NCI-H1105 (cell line): ENCODE measurements at places on chromosomes 4 and X.

- DNase-seq, result no peak
These were observed 191.2 kb downstream of the BANK1 start for GRCh38 chr4:101981756-101982155.

- DNase-seq, result peak; percentile 66
These were observed 233.3 kb downstream of the NDST4 start for GRCh38 chr4:114879916-114880669.

- no peak for DNase-seq
These were observed 76.5 kb downstream of the PSAPL1 start for GRCh38 chr4:7358100-7358735.

- DNase-seq, result peak; percentile 6
These were observed 119.2 kb upstream of the LEF1 start for GRCh38 chr4:108287834-108288413.

DNA sequence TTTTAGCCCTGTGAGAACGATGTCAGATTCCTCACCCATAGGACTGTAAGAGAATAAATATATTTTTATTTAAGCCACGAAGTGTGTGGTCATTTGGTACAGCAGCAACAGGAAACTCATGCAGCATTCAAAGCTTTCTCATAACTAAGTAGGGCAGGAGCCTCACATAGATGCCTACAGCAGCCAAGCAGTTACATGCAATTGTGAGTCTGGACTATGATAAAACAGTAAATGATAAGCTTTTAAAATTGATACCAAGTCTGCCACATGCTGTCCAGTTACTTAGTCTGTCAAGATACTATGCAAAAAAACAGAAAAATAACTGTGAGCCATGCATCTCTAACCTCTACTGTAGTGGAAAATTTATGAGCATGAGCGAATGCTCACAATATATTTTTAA lies 359.6 kb downstream of the HS3ST1 start:
- no peak for DNase-seq

- no peak for DNase-seq
These were observed 5.7 kb downstream of the TRPC5OS start for GRCh38 chrX:111881715-111882114.

- no peak for DNase-seq
These were observed 157.6 kb downstream of the RASL11B start for GRCh38 chr4:53019485-53020382.

GRCh38 chrX:38807873-38808272 lies 6.6 kb downstream of the MID1IP1 start:
- no peak for DNase-seq

GRCh38 chrX:23879380-23880090 lies 28.2 kb downstream of the APOO start:
- DNase-seq, result no peak

DNA sequence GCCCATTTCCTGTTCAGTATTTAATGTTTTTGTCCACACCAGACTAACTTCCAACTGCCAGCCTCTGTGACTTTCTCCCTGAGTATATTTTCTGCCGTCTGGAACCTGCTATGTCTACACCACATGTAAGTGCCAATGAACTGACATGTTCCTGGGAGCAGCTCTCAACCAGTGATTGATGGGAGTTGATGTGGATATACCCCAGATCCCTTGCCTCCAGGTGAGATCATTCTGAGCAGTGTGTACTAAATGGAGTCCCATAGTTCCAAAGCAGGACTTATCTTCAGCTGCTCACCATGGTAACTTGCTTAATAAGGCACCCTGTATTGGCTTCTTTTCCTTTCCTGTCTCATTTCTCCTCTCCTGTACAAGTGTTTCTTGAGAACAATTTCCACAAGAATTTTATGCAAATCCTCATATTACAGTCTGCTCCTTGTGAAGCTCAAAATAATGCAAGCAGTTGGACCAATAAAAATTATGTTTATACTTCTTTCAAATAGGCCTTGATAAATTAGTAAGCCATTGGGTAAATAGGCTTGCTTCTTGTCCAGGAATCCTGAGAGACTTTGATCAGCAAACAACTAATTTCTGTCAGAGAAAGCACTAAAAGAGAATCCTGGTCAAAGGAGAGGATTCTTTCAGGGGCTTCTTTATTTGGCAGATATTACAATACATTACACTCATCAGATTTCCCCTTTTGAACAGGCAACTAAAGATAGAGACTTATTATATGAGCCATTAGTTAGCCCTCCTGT lies 911.7 kb upstream of the NDST4 start:
- no peak for DNase-seq

DNA sequence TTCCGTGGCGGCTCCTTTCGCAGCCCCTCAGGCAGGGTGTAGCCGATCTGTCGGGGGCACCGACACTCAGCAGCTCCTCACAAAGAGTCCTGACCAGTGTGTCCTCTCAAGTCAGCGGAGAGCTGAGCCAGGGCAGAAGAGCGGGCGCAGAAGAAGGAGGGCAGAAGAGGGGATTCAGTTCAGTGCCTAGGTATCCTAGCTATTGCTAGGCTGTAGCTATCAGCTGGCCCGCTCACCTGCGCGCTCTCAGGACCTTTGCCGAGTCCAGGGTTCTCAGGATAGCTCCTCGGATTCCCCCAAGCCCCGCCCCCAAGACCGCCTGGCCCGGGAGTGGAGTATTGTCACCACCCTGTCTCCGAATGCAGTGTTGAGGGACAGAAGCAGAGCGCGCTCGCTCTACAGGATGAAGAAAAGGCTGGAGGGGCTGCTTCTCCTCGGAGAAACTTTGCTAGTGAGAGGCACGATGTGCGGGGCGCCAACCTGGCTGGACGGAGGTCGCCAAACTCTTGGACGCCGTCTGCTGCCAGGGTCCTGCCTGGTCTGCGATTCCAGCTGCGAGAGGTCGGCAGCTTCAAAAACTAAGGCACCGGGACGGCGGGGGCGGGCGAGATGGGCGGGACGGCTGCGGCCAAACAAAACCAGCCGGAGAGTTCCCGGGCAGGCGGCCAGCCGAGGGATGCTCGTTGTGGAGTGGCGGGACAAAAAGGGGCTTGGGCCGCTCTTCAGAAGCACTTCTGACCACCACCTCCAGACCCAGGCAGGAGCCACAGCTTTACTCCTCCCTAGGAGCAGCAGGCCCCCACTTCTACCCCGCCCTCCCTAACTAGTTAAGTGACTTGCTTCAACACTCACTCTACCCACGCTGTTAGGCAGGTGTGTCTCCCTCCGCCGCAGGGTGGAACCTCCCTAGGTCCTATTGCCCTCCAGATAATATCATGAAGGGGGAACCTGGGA lies at the start of gene XKRX:
XKRX (minus strand) TSS at position 258 of the 954 bp plus-strand sequence. CDS start 613 bp downstream, outside the sequence.
- peak; percentile 67 for DNase-seq

GRCh38 chr4:160563552-160564282 lies 1460.8 kb downstream of the RAPGEF2 start:
- DNase-seq, result no peak

DNA sequence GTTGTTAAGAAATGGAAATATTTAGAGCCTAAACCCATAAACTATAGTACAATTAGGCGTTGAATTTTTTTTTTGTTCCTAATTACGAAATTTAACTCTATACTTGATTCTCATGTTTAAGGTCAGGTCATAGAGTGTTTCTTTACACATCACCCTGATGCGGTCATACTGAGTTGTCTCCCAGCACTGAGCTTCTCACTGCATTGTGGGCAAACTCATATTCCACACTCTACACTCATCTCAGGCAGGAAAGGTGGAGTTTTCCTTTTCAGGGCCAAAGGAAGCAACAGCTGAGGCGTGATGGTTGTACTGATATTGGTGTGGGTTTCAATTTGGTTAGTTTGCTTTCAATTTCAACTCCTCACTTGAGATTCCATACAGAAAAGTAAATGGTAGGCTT lies 75.4 kb downstream of the FAT4 start:
- no peak for DNase-seq

GRCh38 chrX:24184018-24184417 lies 34.5 kb downstream of the ZFX start:
- DNase-seq, result no peak

GRCh38 chrX:150162141-150162540 lies 201.0 kb upstream of the MAMLD1 start:
- DNase-seq, result no peak

- no peak for DNase-seq
These were observed 169.2 kb downstream of the AFAP1 start for GRCh38 chr4:7770224-7771050.

GRCh38 chr4:179927473-179927872 lies 2315.7 kb upstream of the TENM3 start:
- no peak for DNase-seq

DNA sequence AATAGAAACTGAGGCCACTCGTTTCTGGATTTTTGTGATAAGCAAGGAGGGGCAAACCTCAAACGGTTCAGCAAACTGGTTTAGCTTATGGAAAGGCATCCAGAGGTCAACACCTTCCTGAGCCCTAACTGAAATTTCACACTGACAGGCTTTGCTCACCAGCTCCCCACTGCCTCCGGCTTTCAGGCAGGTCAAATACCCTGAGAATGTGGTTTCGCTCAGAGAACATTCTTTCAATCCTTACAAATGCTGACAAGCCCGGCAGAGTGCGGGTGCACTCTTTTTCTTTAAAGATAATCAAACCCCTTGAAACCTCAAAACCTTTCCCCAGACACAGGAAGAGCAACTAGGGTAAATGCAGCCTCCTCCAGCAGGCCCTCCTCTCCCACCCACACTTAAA lies 41.5 kb downstream of the CD40LG start:
- no peak for DNase-seq

DNA sequence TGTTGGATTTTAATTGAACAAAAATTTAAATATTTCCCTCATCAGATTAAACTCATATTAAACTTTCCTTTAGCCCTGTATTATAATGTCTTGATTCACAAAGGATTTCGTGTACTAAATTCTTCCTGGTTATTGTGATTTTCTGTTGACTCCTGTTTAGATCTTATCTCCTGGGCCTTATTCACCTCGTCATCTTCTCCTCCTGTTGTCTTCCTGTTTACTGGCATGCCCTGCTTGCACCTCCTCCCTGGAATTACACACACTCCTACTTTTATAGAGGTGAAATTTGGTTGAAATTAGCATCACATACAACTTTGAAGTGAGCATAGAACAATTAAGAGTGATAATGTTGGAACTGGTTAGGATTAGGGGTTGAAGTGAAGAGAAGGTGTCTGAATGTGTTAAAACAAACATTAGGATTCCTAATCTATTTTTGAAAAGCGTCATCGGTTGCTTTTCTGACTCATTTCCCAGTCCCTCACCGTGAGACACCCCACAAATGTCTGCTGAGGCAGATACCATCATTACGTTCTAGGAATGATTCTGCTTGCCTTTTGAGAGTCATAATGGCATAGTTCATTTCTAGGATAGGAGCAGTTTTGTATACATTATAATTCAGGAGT lies 32.5 kb downstream of the TLL1 start:
- no peak for DNase-seq

DNA sequence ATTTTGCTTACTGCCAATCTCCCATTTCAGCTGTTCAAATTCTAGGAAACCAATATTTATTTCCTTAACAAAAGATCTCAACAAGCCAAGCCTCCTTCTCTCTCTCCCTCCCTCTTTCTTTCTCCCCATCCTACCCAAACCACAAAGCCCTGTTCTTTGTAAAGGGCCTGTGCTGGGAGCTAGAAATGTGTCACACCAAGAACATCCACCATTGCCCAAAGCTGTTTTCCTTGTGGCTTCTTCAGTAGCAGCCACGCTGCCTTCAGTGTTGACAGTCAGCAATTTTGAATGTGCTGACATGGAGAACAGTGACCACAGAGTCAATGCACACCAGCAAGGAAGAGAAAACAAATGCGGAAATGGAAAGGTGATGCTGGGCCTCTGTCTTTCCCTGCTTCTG lies 203.0 kb downstream of the MAML3 start:
- DNase-seq, result no peak

GRCh38 chr4:189098932-189099696 lies 841.6 kb upstream of the FRG1 start:
- DNase-seq, result peak; percentile 35

DNA sequence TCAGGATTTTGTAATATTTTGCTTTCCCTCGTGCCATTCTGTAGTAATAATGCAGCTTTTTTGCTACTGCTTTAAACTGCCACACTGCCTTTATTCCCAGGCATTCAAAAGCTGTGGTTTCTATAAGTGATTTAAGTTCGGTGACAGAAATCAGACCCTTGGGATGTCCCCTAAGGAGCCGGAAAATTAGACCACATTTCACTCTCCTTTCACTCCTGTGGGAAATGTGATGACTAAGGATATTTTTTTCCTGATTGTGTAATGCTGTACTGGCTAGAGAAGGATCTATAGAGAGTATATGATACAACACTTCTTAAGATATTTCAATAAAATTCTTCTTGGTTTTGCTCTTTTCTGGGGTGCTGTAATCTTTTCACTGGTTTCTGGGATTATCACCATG lies 24.4 kb downstream of the UGT2A3 start:
- DNase-seq, result no peak

- no peak for DNase-seq
These were observed 63.4 kb downstream of the RASL11B start for GRCh38 chr4:52925531-52925968.

DNA sequence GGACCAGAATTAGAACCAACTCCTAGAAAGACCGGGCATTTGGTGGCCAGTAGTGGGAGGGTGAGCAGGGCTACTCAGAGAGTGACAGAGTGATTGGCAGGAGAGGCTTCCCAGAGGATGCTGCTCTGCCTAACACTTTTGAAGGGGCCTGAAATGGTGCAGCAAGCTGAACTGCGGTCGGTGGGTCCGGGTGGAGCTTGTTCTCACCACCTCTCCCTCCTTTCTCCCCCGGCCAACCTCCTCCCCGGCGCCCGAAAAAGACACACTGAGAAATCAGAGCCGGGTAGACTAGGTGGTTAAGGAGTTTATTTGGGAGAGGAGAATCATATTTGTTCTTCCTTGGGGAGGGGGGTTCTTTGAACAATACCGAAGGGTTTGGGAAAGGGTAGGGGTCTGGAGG lies 1.4 kb upstream of the PRICKLE3 start:
- DNase-seq, result no peak

DNA sequence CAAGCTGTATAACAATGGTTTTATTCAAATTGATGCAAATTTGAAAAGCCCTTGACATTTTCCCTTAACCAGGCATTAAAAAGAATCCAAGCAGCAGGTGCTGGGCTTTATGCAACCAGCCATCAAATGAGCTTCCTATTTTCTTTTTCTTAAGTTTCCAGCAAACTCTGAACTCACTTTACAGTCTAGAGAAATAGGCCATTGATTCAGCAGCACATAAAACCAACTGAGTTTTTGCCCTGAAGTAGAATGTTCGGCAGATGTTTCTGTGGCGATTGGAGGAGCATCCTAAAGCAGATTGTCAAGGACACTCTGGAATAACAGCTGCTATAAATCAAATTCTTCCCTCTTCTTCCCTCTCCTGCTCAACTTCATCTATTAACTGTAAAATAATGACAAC lies 582.8 kb upstream of the CPEB2 start:
- no peak for DNase-seq

- DNase-seq, result no peak
These were observed 37.3 kb downstream of the GBA3 start for GRCh38 chr4:22730021-22730420.

- DNase-seq, result no peak
These were observed 1.3 kb upstream of the PLXNB3 start for GRCh38 chrX:153762626-153763173.

GRCh38 chr4:132097041-132097440 lies 1052.1 kb upstream of the PCDH10 start:
- DNase-seq, result no peak

GRCh38 chr4:125313497-125313896 lies 1.3 kb upstream of the FAT4 start:
- peak; percentile 37 for DNase-seq

GRCh38 chr4:38322714-38323113 lies 341.3 kb upstream of the KLF3 start:
- no peak for DNase-seq

- no peak for DNase-seq
These were observed 123.0 kb upstream of the MAGEB16 start for GRCh38 chrX:35675151-35675550.
